ENCODE measurements at places on chromosomes 11 and 22. TPM values are rescaled to one million over a fixed set of nuclear protein-coding genes. Genes with fewer than 3 reads are reported as not detected.

GRCh38 chr11:117876341-117877119 lies at the start of gene FXYD6:
FXYD6 (minus strand) TSS chr11:117876658; CDS start chr11:117842776, 33,882 bp downstream.
- peak within 1 kb of the TSS; percentile 79 for H3K4me3 ChIP-seq
- no peaks in the 10 kb centered on the region for H3K36me3 ChIP-seq
- peak within 1 kb of the TSS; percentile 94 for H3K27ac ChIP-seq
- DNase-seq, result peak; percentile 95
- peaks cover 14% of the 10 kb centered on the region for H3K27me3 ChIP-seq
- peaks cover 63% of the 10 kb centered on the region for H3K4me1 ChIP-seq

DNA sequence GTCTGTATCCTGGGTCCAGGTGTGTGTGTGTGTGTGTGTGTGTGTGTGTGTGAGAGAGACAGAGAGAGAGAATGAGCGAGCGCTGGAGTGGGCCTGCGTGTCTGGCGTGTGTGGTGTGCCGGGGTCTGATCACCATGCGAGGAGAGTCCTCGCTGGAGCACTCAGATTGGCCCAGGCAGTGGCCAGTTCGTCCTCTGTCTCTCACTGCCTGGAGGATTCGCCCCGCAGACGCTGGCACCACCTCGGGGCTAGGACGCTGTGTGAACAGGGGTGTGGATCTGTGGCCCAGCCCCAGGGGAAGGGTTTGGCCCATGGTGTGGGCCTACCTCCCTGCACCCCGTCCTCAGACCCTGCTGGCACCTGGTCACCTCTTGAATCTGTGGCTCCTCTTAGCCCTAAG lies 11.6 kb upstream of the CACNA1I start:
- H3K4me1 ChIP-seq, result peaks cover 9% of the 10 kb centered on the region
- no peak for DNase-seq
- no peak overlapping the region for H3K4me3 ChIP-seq
- H3K27ac ChIP-seq, result no peak overlapping the region
- H3K36me3 ChIP-seq, result no peaks in the 10 kb centered on the region

DNA sequence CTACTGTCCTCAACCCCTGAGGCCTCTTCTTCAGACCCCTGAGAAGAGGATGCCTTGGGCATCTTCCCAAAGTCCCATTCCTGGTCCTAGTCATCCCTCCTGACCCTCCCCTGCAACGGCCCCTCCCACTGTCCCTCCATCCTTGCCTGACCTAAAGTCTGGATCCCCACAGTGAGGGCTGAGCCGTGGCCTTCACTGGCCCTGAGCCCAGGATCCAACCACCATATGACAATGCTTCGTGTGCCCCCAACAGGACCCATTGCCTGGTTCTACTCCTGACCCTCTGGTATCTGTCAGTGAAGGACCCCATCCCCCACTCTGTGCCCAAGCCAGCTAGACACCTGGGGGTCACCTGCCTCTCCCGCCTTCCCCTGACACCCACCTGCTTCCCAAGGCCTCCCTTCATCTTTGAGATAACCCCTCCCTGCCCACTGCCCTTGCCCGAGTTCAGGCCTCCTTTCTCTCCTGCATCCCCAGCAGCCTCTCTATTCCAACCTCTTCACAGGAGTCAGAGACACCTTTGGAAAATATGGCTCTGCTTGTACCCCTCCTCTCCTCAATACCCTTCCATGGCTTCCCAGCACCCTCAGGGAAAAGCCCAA lies 48.0 kb downstream of the LRRC32 start:
- H3K27ac ChIP-seq, result no peak overlapping the region
- no peak overlapping the region for H3K4me3 ChIP-seq
- H3K27me3 ChIP-seq, result no peaks in the 10 kb centered on the region

GRCh38 chr11:93073508-93074280 lies 104.2 kb downstream of the MTNR1B start:
- H3K27ac ChIP-seq, result no peak overlapping the region
- no peak overlapping the region for H3K4me3 ChIP-seq
- H3K36me3 ChIP-seq, result no peaks in the 10 kb centered on the region
- H3K4me1 ChIP-seq, result no peaks in the 10 kb centered on the region
- DNase-seq, result no peak

DNA sequence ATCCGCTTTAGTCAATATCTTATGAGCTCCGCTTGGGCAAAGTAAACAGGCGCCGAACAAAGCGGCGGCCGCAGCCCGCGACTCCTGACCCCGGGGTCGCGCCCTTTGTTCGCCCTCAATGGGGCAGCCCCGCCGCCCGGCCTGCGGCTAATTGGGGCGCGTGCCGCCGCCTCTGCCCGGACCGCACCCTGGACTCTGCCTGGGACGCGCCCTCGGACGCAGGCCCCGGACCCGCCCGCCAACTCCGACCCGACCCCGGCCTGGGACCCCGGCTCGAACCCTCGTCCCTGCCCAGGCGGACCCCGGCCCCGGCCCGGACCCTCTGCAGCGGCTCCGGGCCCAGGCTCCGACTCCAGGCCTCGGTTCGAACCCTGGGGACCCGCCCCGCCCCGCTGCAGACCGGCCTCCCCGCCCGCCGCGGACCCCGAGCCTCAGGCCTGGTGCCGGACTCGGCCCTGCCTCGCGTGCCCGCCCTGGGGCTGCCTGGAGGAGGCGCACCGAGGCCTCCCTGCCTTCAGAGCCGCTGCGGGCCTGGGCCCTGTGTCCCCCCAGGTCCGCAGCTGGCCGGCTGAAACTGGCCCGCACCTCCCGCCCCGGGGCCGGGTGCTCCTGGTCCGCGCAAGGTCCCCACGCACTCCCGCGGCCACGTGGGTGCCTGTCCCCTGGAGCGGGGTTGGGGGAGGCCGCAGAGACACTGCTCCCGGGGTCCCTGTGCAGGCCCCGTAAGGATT lies 84.7 kb upstream of the WNT7B start:
- peaks cover 11% of the 10 kb centered on the region for H3K36me3 ChIP-seq
- H3K27ac ChIP-seq, result no peak overlapping the region
- no peak for DNase-seq
- H3K27me3 ChIP-seq, result peaks cover 9% of the 10 kb centered on the region
- H3K4me1 ChIP-seq, result peaks cover 14% of the 10 kb centered on the region
- no peak overlapping the region for H3K4me3 ChIP-seq

- no peak for DNase-seq
- no peak overlapping the region for H3K27ac ChIP-seq
- H3K27me3 ChIP-seq, result no peaks in the 10 kb centered on the region
- no peaks in the 10 kb centered on the region for H3K36me3 ChIP-seq
- H3K4me3 ChIP-seq, result no peak overlapping the region
Measured at GRCh38 chr11:70935006-70935768, 317.2 kb downstream of the SHANK2 start.

GRCh38 chr11:60657888-60658287 lies 41.5 kb upstream of the MS4A8 start:
- H3K36me3 ChIP-seq, result no peaks in the 10 kb centered on the region
- DNase-seq, result peak; percentile 10
- no peaks in the 10 kb centered on the region for H3K4me1 ChIP-seq

DNA sequence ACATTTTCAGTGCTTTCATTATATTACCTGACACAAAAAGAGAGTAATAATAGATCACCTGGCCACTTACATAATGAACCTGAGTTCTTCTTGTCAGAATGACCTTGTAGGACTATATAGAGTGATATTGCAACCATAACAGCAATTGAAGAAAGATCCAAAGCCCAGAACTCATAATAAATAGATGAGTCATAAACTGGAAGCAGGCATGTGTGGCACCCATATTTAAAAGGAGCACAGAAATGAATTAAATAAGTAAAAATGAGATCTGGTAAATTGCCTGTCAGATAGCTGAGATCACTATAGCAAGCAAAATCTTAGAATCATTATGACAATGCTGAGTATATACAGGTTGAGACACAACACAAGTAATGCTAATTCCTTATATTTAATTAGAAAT lies 331.8 kb downstream of the AASDHPPT start:
- no peaks in the 10 kb centered on the region for H3K36me3 ChIP-seq
- no peak for DNase-seq
- no peak overlapping the region for H3K27ac ChIP-seq
- no peaks in the 10 kb centered on the region for H3K27me3 ChIP-seq
- no peak overlapping the region for H3K4me3 ChIP-seq

DNA sequence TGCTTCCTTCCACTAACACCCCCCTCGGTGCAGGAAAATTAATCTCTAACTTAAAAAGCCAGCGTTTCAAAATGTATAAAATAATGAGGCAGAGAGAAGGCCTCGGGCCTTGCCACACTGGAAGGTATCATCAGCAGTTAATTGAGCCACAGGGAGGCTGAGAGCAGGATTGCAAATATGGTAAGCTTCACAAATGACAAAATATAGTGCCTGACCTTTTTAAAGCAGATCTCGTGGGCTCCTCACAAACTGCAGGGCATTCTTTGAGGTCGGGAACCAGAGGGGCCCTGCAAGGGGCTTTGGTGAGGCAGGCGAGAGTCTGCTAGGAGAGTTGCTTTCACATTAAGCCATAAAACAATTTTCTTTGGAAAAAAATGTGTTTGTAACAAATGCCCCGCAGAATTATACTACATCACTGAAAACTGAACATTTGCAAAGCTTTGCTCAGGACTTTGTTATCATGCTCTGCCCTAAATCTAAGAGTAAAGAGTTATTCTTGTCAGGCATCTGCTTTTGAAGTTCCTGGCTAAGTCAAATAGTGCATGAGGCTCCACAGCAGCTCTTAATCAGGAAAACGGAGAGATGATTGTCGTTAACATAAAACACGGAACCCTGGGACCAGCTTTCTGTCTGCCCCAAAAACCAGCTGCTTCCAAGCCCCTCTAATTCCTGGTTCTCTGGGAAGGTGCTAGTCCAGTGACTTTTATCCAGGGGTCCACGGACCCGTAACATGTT lies 61.4 kb upstream of the SYT13 start:
- H3K4me1 ChIP-seq, result no peaks in the 10 kb centered on the region
- H3K4me3 ChIP-seq, result no peak overlapping the region
- DNase-seq, result no peak
- no peaks in the 10 kb centered on the region for H3K36me3 ChIP-seq
- peaks cover 6% of the 10 kb centered on the region for H3K27me3 ChIP-seq

GRCh38 chr11:30434901-30435300 lies 112.0 kb downstream of the ARL14EP start:
- peak; percentile 33 for DNase-seq
- H3K4me3 ChIP-seq, result no peak overlapping the region
- no peaks in the 10 kb centered on the region for H3K36me3 ChIP-seq
- no peaks in the 10 kb centered on the region for H3K27me3 ChIP-seq
- no peak overlapping the region for H3K27ac ChIP-seq
- H3K4me1 ChIP-seq, result no peaks in the 10 kb centered on the region

GRCh38 chr11:47258317-47258902 lies 614 bp downstream of the NR1H3 start:
- peak overlapping the region; percentile 50 for H3K27ac ChIP-seq
- no peaks in the 10 kb centered on the region for H3K27me3 ChIP-seq
- peak overlapping the region; percentile 9 for H3K4me3 ChIP-seq
- peaks cover 58% of the 10 kb centered on the region for H3K4me1 ChIP-seq
- DNase-seq, result no peak
- peaks cover 5% of the 10 kb centered on the region for H3K36me3 ChIP-seq

GRCh38 chr22:44341431-44342346 lies 28.9 kb upstream of the SHISAL1 start:
- peak; percentile 78 for DNase-seq
- no peak overlapping the region for H3K27ac ChIP-seq

- no peaks in the 10 kb centered on the region for H3K36me3 ChIP-seq
- no peak overlapping the region for H3K27ac ChIP-seq
- peaks cover 5% of the 10 kb centered on the region for H3K4me1 ChIP-seq
- H3K4me3 ChIP-seq, result no peak overlapping the region
- no peak for DNase-seq
- H3K27me3 ChIP-seq, result peaks cover 35% of the 10 kb centered on the region
Measured at GRCh38 chr11:75237050-75237449, 3.5 kb upstream of the TPBGL start.

GRCh38 chr22:50530877-50531545 lies 1.2 kb upstream of the TYMP start:
- peaks cover 70% of the 10 kb centered on the region for H3K27me3 ChIP-seq
- H3K4me3 ChIP-seq, result peak overlapping the region; percentile 47
- peak; percentile 85 for DNase-seq
- H3K4me1 ChIP-seq, result peaks cover 41% of the 10 kb centered on the region
- H3K36me3 ChIP-seq, result no peaks in the 10 kb centered on the region

DNA sequence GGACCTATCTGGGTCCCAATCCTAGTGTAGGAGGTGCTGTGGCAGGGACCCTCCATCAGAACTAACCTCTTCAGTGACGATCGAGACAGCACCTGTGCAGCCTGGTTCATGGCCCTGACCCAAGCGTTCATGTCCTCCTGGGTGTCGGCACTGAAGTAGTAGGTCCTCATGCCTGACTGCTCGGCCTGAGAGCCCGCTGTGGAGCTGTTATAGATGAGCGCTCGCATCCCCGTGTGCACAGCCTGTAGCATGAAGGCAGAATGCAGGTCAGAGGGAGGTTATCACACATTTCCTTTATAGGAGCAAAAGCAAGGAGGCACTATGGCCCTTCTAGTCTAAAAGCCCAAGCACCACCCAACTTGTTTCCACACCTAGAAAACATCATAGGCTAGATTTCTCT lies 103.0 kb downstream of the C11orf58 start:
- no peak overlapping the region for H3K27ac ChIP-seq
- peaks cover 5% of the 10 kb centered on the region for H3K4me1 ChIP-seq
- H3K27me3 ChIP-seq, result no peaks in the 10 kb centered on the region
- H3K36me3 ChIP-seq, result no peaks in the 10 kb centered on the region

GRCh38 chr11:33227578-33228261 lies 29.5 kb upstream of the HIPK3 start:
- no peak for DNase-seq
- H3K4me1 ChIP-seq, result no peaks in the 10 kb centered on the region
- no peak overlapping the region for H3K27ac ChIP-seq
- H3K36me3 ChIP-seq, result no peaks in the 10 kb centered on the region

SYCE3 gene
- not detected for polyA plus RNA-seq

SERHL2 gene
- 3.0 TPM for polyA plus RNA-seq

SOX10 gene
- 19.8 TPM for polyA plus RNA-seq

ADAMTS15 gene
- 32.7 TPM for polyA plus RNA-seq

APOL5 gene
- polyA plus RNA-seq, result 2.1 TPM
